BJ (cell line): ENCODE measurements at places on chromosomes 16 and 17.

DNA sequence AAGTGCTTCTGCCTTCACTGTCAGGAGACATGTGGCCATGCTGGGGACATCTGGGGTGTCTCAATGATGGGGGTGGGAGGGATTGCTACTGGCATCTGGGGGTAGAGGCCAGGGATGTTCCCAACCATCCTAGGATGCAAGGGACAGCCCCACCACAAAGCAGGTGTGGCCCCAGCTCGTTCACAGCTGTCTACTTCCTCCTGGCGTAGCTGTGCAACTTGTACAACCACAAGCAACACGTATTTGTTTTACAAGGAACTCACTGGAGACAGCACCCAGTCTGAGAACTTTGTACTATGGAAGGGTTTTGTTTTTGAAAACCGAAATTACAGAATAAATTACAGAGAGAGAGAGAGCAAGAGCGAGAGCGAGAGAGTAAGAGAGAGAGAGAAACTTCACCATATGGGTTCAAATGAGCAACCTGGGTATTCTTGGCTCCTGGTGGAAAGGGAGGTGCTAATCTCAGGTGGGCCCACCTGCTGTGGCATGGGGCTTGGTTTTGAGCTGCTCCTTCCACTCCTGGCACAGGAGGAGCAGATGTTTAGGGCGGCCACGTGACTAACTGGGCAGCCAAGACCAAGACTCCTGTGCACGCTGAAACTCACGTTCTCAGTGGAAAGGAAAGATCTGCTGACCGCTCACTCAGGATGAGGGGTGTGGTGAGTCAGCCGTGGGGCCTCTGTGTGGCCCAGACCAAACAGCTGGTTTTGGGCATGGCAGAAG, 17.5 kb upstream of the TNFRSF13B start:
- DNase-seq, result no peak

- no peak for DNase-seq
Observed at GRCh38 chr17:63623786-63624530, 1.7 kb downstream of the MAP3K3 start.

GRCh38 chr17:44071772-44072171, 1.2 kb downstream of the G6PC3 start:
- no peak for DNase-seq

DNA sequence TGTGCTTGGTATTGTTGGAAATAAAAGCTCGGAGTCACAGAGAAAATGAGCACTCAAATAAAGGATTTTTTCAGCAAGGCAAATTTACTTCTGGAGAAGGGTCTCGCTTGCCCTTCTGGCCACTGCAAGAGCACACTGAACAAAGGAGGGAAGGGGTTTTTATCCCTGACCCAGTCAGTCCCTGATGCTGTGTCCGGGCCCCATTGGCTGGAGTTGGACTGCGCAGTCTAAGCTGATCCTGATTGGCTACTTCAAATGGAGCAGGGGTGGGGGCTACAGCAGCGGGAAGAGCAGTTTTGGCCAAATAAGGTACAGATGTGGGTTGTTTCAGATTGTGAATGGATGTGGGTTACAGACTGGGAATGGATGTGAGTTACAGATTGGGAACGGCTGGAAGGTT, 4.3 kb upstream of the NLRP1 start:
- no peak for DNase-seq

DNA sequence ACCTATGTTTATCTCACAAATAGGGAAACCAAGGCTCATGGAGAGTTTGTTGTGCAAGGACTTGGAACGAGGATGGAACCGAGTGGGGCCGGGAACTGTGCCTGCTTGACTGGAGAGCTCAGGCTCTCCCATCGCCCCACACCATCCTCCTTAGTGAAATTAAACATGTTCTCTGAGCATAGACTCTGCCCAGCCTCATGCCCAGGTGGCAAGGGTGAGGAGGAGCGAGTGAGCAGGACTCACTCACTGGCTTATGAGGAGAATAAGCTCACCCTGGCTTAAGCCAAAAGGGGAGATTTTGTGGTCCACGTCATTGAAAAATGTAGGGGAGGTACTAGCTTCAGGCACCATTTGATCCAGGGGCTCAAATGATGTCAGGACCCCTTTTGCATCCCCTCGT, 44.8 kb downstream of the NKD1 start:
- no peak for DNase-seq

- no peak for DNase-seq
Observed at GRCh38 chr16:11258553-11259492, 2.8 kb upstream of the SOCS1 start.

DNA sequence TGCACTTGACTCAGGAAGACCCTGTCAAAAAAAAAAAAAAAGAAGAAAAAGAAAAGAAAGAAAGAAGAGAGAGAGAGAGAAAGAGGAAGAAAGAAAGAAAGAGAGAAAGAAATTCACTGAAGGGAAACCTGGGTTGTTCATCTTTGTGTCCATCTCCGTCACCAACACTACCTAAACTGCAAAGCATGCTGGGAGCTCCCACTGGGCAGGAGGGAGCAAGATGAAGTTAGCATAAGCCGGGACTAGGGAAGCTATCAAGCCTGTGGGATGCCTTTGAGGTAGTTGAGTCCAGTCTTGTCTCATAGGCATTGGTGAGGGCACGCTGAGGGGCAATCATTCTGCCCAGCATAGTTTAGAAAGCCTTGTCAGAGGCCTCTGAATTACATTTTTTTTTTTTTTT, 7.6 kb upstream of the CBFB start:
- no peak for DNase-seq
